ENCODE measurements at places on chromosomes 6 and 20.

DNA sequence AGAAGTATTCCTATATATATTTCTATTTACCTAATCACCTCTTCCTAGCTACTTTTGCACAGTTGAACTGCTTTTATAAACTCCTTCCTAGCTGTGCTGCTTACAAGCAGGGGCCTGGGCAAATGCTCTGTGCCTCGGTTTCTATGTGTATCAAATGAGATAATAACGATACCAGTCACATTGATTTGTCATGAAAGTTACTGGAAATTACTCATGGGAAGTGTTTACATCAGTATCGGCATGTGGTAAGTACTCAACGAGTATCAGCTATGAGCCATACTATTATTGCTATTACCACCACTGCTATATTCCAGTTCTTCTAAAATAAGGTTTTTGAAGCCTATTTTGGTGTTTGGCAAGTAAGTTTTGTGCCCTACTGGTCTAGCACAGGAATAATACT, 4.9 kb downstream of the LAMA4 start:
- DNase-seq = no peak

DNA sequence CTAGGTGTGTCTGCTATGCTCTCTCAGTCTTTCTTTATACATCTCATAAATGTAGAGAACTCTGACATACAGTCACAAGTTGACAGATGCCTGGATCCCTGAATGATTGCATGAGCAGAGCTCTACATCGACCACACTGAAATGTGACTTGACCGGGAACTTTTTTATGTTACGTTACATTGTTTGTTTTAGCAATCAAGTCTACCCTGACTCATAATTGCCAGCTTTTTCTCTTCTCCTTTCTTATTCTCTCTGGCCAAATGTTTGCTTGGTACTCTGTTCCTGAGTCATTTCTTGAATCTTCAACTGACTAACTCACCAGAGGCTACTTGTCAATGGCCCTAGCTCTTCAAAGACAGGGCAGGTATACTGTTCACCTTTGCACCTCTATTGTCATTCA, 213.6 kb upstream of the DTNBP1 start:
- no peak for DNase-seq

DNA sequence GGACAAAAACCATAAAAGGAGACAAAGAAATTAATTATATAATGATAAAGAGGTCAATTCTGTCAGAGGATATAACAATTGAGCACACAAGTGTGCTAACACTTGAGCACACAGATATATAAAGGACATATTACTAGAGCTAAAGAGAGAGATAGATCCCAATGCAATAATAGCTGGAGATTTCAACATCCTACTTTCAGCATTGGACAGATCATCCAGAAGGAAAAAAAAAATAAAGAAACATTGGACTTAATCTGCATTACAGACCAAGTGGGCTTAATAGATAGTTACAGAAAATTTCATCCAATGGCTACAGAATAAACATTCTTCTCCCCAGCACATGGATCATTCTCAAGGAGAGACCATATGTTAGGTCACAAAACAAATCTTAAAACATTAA, 9.9 kb downstream of the VNN1 start:
- DNase-seq = no peak

- no peak for DNase-seq
Observed at GRCh38 chr6:110614586-110614985, 138.2 kb upstream of the SLC22A16 start.

DNA sequence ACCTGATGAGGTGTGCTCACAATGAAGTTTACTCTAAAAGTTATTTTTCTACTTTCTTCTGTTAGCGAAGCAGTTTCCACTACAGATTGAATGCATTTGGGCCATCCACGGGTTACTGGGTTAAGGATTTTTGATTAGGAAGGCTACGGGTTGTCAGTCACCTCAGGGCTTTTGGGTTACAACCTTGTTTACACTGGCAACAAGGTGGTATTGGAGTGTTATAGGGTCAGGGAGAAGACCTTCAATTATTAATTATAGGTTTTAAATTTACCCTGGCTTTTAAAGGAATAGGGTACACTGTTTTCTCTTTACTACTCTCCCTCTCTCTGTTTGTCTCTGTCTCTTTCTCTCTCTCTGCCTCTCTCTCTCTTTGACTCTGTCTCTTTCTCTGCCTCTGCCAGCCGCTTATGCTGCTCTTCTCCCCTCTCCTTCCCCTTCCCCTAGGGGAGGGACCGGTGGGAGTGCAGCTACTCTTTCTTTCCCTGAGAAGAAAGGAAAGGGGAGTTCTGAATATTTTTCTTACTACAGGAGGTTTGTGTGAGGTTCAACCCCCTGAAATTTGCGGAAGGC, 40.2 kb upstream of the AGPAT4 start:
- DNase-seq = no peak

GRCh38 chr6:2854396-2854982, 12.8 kb upstream of the SERPINB1 start:
- no peak for DNase-seq

GRCh38 chr6:46949632-46950280, 28.0 kb upstream of the ADGRF5 start:
- DNase-seq = no peak

DNA sequence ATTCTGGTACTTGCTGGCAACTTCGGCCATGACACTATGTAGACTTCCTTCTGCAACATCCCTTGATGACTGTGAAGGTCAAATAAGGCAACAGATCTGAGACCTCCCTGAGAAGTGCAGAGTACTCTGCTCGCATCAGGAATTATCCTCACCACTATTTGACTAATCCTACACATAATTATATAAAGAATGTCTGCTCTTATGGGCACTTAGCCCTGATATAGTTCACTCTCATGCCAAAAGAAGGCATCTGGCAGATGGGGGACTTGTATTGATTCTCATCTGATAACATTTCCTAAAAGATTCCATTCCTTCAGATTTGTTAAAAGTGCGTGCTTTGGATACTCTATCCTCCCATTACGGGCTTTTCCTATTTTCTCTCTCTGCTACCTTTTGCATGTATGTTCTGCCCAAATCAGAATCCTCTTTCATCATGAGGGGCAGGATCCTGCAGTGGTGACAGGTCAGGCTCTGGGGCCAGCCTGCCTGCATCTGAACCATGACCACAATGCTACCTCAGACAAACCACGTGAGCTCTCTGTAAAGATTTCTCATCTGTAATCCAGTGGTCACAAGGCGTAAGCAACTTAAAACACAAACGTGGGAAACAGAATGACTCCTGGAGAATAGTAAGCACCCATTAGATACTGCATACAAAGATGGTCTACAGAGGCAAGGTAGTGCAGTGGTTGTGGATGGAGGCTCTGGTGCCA, 134.0 kb downstream of the GJA10 start:
- no peak for DNase-seq
